Subcutaneous preadipocyte (primary cell): ENCODE measurements at places on chromosomes 11 and 22. TPM values are rescaled to one million over a fixed set of nuclear protein-coding genes. Genes with fewer than 3 reads are reported as not detected.

Gene NPTXR
- total RNA-seq = 0.37 and 0.39 TPM in 2 replicates

Gene FIBIN
- 2.9 and 12.5 TPM in 2 replicates for total RNA-seq

Gene KCTD14
- 1.5 and 1.8 TPM in 2 replicates for total RNA-seq

Gene GPR83
- total RNA-seq = under 0.01 TPM in 2 replicates

Gene EIF1AD
- 28.7 and 37.3 TPM in 2 replicates for total RNA-seq

Gene MPEG1
- under 0.01 TPM in 1 of 2 replicates, not detected in the other for total RNA-seq
